ENCODE measurements at places on chromosomes 4 and X.

DNA sequence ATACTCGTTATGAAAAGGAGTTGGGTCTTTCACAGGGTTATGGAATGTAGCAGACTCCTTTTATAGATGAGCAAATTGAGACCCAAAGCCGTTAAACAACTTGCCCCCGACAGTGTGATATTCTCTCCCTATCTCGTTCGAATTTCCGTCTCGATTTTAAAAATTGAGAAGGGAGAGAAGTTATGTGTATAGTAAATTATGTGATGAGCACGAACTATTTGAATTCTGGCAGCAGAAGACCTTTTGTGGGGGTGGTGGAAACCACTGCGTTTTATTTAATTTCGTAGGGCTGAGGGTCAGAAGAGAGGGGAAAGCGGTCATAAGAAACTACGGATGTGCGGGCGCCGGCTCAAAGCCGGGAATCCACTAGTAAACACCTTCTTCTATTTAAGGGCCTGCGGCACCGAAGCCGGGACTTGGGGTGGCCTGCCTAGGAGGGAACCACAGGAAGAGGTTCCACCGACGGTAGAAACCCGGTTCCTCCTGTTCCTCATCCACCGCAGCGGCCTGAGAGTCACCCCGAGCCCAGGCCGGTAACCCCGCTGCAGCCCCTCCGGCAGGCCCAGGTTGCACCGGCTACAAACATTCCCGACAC is 1.5 kb upstream of the DDX3X start:
- DNase-seq = peak; percentile 63

DNA sequence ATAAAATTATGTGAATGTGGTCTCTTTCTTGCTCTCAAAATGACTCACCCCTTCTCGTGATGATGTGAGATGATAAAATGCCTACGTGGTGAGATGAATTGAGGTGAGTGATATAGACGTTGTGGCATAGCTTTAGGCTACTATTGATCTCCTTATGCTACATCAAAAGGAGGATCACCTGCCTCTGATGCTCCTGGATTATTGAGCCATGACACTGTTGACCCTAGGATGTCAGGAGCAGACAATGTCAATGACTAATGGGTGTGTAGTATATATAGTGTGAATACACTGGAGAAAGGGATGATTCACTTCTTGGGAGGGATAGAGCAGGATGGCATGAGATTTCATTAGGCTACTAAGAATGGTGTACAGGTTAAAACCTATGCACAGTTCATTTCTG is 210.7 kb upstream of the PRPS2 start:
- DNase-seq = no peak

DNA sequence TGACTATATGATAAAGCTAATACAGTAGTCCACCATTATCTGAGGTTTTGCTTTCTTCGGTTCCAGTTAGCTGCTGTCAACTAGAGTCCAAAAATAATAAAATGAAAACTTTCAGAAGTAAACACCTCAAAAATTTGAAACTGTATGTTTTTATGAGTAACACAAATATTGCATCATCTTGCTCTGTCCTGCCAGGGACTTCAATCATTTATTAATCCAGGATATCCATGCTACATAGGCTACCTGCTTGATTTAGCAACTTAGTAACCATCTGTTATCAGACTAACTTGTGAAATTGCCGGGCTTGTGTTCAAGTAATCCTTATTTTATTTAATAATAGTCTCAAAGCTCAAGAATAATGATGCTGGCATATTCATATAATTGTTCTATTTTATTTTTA is 1537.8 kb upstream of the PABPC4L start:
- no peak for DNase-seq

DNA sequence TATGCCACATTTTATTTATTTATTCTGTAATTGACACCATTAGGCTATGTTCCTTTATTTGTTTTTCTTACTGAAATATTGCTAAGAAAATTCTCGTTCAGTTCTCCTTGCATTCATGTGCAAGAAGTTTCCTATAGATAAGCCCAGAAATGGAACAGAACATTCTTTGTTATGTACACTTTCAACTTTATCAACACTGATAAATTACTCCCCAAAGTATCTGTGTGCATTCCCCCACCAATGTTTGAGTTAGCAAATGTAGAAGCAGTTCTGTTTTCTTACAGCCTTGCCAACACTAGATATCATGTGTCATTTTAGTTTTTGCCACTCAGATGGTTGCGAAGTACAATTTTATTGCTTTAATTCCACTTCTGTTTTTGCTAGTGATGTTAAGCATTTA is 166.4 kb upstream of the NPY2R start:
- DNase-seq = no peak

DNA sequence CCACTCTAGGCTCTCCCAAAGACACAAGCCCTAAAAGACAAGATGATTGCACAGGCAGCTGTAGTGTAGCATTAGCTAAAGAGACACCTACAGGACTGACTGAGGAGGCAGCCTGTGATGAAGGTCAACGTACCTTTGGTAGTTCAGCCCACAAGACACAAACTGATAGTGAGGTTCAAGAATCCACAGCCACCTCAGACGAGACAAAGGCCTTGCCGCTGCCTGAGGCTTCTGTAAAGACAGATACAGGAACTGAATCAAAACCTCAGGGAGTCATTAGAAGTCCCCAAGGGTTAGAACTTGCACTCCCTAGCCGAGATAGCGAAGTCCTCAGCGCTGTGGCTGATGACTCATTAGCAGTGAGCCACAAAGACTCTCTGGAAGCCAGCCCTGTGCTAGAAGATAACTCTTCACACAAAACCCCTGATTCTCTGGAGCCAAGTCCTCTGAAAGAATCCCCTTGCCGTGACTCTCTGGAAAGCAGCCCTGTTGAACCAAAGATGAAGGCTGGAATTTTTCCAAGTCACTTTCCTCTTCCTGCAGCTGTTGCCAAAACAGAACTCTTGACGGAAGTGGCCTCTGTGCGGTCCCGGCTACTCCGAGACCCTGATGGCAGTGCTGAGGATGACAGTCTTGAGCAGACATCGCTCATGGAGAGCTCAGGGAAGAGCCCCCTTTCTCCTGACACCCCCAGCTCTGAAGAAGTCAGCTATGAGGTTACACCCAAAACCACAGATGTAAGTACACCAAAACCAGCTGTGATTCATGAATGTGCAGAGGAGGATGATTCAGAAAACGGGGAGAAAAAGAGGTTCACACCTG is 306.3 kb downstream of the ANK2 start:
- no peak for DNase-seq

- no peak for DNase-seq
Observed at GRCh38 chr4:116665716-116666115, 419.7 kb downstream of the TRAM1L1 start.

Measured in erythroblast (primary cell).